Naive thymus-derived CD4-positive, alpha-beta T cell (primary cell): ENCODE measurements at places on chromosomes 5 and 9.

DNA sequence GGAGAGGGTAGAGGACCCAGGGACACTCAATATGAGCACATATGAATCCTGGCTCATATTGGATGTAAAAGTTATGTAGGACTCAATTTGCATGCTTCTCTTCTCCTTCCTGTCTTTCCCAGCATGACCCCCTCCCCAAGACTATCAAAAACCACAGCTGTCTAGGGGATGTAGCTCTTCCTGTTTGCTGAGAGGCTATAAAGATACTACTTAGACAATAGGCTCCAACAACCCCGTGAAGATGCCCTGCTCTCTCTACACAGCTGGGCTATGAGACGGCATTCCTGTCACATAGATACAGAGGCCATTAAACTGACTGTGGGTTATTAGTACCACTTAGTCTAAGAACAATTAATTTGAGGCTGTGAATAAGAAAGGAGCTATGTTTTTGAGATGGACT lies 56.5 kb upstream of the PCSK1 start:
- H3K4me1 ChIP-seq: no peaks in the 10 kb centered on the region
- no peak overlapping the region for H3K27ac ChIP-seq
- no peaks in the 10 kb centered on the region for H3K27me3 ChIP-seq
- no peaks in the 10 kb centered on the region for H3K36me3 ChIP-seq

- H3K27me3 ChIP-seq: peaks cover 12% of the 10 kb centered on the region
- no peak overlapping the region for H3K4me3 ChIP-seq
- no peak for DNase-seq
- H3K27ac ChIP-seq: no peak overlapping the region
- no peaks in the 10 kb centered on the region for H3K36me3 ChIP-seq
- H3K4me1 ChIP-seq: no peaks in the 10 kb centered on the region
These were observed 17.2 kb downstream of the FOXD1 start for GRCh38 chr5:73431204-73431851.

- H3K27me3 ChIP-seq: no peaks in the 10 kb centered on the region
- H3K36me3 ChIP-seq: no peaks in the 10 kb centered on the region
- no peaks in the 10 kb centered on the region for H3K4me1 ChIP-seq
- H3K27ac ChIP-seq: no peak overlapping the region
These were observed 41.4 kb downstream of the AUH start for GRCh38 chr9:91320299-91320698.

DNA sequence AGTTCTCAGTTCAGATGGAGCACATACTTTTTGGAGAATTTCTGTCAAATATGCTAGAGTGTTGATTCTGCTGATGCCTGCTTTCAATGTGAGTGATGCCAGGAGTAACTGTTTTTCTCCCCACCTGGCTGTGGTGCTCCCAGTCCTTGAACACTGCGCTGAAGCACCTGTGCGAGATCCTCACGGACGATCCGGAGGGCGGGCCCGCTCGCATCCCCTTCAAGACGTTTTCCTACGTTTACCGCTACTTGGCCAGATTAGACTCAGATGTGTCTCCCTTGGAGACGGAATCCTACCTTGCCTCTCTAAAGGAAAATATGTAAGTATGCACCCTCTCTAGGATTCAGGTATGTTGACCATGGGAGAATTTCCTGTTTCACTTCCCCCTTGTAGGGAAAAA lies 19.4 kb downstream of the ROPN1L start:
- no peaks in the 10 kb centered on the region for H3K4me1 ChIP-seq
- H3K27ac ChIP-seq: no peak overlapping the region

- H3K27ac ChIP-seq: no peak overlapping the region
- no peak for DNase-seq
- no peaks in the 10 kb centered on the region for H3K27me3 ChIP-seq
These were observed 318.8 kb upstream of the CDH10 start for GRCh38 chr5:24963611-24964010.

DNA sequence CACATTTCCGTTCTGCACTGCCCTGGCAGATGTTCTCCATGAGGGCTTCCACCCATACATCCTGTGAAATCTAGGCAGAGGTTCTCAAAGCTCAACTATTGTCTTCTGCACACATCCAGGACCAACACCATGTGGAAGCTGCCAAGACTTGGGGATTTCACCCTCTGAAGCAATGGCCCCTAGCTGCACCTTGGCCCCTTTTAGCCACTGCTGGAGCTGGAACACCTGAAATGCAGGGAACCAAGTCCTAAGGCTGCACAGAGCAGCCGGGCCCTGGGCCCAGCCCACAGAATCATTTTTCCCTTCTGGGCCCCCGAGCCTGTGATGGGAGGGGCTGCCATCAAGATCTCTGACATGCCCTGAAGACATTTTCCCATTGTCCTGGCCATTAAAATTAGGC lies 228.7 kb downstream of the ANXA1 start:
- H3K36me3 ChIP-seq: no peaks in the 10 kb centered on the region
- no peaks in the 10 kb centered on the region for H3K4me1 ChIP-seq
- no peaks in the 10 kb centered on the region for H3K27me3 ChIP-seq
- DNase-seq: no peak
- H3K27ac ChIP-seq: no peak overlapping the region

- H3K4me1 ChIP-seq: peaks cover 63% of the 10 kb centered on the region
- H3K27ac ChIP-seq: peak overlapping the region; percentile 43
- no peak overlapping the region for H3K4me3 ChIP-seq
- H3K27me3 ChIP-seq: no peaks in the 10 kb centered on the region
- no peaks in the 10 kb centered on the region for H3K36me3 ChIP-seq
- no peak for DNase-seq
These were observed 3.1 kb downstream of the FGD3 start for GRCh38 chr9:92950359-92950955.

DNA sequence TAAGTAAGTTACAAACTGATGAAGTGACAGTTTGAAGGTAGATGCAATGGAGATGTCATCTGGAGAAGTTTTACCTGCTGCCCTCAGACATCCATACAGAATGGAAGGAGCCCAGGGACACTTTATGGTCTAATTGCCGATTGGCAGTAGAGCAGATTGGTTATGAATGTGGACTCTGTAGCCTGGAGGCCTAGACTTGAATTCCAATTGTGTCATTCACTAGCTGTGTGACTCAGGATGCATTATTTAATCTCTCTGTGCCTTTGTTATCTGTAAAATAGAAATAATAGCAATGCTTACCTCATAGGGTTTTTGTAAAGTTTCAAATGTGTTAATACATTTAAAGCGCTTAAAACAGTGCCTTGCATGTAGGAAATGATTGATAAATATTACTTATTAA lies 5.2 kb upstream of the TCERG1 start:
- no peak for DNase-seq
- H3K4me1 ChIP-seq: no peaks in the 10 kb centered on the region
- H3K36me3 ChIP-seq: no peaks in the 10 kb centered on the region
- H3K27me3 ChIP-seq: no peaks in the 10 kb centered on the region

GRCh38 chr9:35748858-35749514 lies at the start of the genes GBA2 and RGP1:
TSS of gene GBA2 (minus strand) at chr9:35749228. CDS start at chr9:35748704, 524 bp downstream.
TSS of gene RGP1 (plus strand) at chr9:35749287. CDS start at chr9:35749756, 469 bp downstream.
- H3K36me3 ChIP-seq: peaks cover 12% of the 10 kb centered on the region
- H3K4me1 ChIP-seq: peaks cover 33% of the 10 kb centered on the region
- H3K27ac ChIP-seq: peak within 1 kb of the TSS; percentile 87
- peak within 1 kb of the TSS; percentile 84 for H3K4me3 ChIP-seq
- no peaks in the 10 kb centered on the region for H3K27me3 ChIP-seq
- DNase-seq: peak; percentile 61

DNA sequence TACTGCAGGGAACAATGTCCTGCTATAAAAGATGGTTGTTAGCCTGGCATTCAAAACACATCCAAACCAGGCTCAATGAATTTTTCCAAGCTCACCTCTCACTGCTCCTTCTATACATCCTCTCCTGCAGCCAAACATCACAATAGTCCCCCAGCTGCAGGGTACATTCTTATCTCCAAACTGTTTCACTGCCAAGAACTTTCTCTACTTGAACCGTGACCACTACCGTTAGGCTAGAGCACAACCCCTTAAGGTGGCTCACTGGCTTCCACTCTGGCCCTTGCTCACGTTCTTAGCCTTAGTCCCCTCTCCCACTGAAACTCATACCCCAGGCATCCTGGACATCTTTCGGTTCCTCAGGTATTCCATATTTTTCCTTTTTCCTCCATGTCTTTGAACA lies 29.0 kb upstream of the ANXA6 start:
- H3K4me3 ChIP-seq: no peak overlapping the region
- peaks cover 5% of the 10 kb centered on the region for H3K4me1 ChIP-seq
- H3K27me3 ChIP-seq: no peaks in the 10 kb centered on the region
- H3K36me3 ChIP-seq: peaks cover 79% of the 10 kb centered on the region
- no peak overlapping the region for H3K27ac ChIP-seq

DNA sequence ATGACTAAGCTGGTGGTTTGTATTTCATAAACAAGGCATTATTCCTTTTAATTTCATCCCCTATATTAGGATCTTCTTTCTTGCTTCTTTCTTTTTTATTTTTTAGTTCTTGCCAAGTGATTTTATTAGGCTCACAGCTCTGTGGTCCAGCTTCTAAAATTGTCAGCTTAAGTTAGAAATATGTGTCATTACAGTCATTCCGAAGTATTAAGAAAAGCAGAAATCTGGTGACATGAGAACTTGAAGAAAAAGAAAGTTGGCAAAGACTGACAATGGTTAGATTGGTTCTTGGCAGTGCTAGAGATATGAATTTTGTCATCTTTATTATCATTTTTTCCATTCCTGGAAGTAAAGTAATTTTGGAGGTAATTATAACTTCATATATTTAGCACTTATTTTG lies 166.5 kb upstream of the PRR16 start:
- no peaks in the 10 kb centered on the region for H3K4me1 ChIP-seq
- H3K4me3 ChIP-seq: no peak overlapping the region
- H3K27me3 ChIP-seq: no peaks in the 10 kb centered on the region
- no peak for DNase-seq

GRCh38 chr5:61295365-61295764 lies 36.7 kb upstream of the ZSWIM6 start:
- H3K36me3 ChIP-seq: no peaks in the 10 kb centered on the region
- H3K4me3 ChIP-seq: no peak overlapping the region
- H3K27me3 ChIP-seq: no peaks in the 10 kb centered on the region
- no peak for DNase-seq
- H3K27ac ChIP-seq: no peak overlapping the region

DNA sequence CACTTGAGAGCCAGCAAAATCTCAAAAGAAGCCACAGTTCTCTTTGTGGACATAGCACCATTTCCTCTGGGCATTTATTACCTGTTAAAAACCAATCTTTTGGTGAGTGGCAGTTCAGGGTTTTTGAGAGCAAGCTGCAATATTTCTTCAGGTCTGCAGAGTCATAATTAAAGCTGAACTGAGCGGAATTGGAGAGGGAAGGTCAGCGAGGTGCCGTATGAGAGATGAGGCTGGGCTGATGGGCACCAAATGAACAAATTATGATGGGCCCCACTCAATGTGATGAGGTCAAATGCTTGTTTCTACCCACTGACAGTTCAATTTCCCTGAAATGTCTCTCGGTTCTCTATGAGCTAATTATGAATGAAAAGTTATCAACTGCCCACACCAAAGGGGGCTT lies 231.9 kb downstream of the AP3B1 start:
- no peak overlapping the region for H3K4me3 ChIP-seq
- H3K4me1 ChIP-seq: no peaks in the 10 kb centered on the region
- H3K27me3 ChIP-seq: no peaks in the 10 kb centered on the region
- H3K27ac ChIP-seq: no peak overlapping the region
